Natural killer cell (primary cell): ENCODE measurements at places on chromosomes 2 and 18. TPM values are rescaled to one million over a fixed set of nuclear protein-coding genes. Genes with fewer than 3 reads are reported as not detected.

DNA sequence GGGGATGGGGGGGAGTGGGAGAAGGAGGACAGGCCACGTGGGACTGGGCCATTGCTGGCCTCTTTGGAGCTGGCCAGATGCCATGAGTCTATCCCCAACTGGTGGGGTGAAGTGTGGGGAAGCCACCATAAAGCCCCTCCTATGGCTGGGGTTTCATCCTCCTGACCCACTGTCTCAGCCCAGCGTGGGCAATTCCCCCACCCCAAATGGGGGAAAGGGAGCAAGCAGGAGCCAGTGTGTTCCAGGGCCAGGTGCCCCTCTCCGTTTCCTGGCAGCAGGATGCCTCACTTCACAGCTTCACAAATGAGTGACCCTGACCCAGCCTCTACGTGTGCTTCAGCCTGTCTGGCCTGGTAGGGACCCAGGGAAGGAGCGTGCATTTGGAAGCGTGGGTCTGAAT lies 474.7 kb upstream of the HS6ST1 start:
- no peak overlapping the region for H3K27ac ChIP-seq
- no peak overlapping the region for H3K4me3 ChIP-seq
- H3K4me1 ChIP-seq = no peaks in the 10 kb centered on the region

DNA sequence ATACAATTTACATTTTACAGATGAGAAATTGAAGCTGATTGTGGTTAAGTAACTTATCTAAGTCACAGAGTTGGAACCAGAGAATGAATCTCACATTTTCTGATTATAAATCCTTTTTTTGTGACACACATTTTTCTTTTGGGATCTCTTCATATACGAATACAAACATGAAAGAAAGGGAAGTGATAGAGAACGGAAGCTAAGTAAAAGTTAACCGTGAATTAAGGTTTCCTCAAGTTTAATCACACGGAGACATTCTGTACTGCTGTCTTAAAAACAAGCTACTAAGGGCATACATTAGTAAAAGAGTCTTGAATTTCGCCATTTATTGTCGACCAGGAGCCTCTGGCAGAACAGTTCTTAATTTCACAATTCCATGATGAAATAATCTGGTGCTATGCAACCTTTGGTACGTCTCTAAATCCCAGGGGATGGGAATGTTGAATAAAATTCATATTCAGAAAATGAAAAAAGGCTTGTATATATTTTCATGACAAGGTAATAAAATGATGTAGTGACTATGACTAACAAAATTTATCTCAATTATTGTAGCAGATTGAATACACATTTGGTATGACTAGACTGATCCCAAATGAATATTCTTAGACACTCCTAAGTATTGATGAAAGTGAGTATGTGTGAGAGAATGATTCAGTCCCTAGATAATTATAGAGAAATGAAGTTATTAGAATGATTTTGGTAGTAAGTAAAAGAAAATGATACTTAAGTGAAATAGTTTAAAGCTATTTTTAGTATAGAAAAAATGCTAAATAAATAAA lies 40.3 kb upstream of the ZSWIM2 start:
- no peaks in the 10 kb centered on the region for H3K4me1 ChIP-seq
- no peaks in the 10 kb centered on the region for H3K27me3 ChIP-seq
- no peak overlapping the region for H3K27ac ChIP-seq
- no peak overlapping the region for H3K4me3 ChIP-seq
- no peak for DNase-seq
- H3K36me3 ChIP-seq = no peaks in the 10 kb centered on the region

DNA sequence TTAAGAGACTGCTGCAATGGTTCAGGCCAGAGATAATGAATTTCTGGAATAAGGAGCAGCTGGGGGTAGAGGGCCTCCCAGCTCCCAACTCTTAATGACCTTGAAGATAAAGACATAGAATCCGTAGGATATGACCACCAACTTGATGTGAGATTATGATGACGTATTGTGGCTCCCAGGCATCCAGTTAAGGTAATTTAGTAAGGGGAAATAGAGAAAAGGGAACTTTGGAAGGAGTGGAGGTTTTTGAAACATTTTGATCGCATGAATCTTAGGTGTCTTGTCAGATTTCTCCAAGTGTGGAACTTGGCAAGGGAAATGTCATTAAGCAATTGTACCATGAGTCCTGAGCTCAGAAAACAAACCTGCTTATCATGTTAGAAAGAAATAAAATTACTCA lies 277.3 kb upstream of the TANK start:
- no peak for DNase-seq
- no peak overlapping the region for H3K27ac ChIP-seq
- no peaks in the 10 kb centered on the region for H3K36me3 ChIP-seq

GRCh38 chr2:100606726-100607343 lies 44.0 kb downstream of the PDCL3 start:
- no peak overlapping the region for H3K27ac ChIP-seq
- no peaks in the 10 kb centered on the region for H3K4me1 ChIP-seq
- peak; percentile 72 for DNase-seq
- no peaks in the 10 kb centered on the region for H3K27me3 ChIP-seq

DNA sequence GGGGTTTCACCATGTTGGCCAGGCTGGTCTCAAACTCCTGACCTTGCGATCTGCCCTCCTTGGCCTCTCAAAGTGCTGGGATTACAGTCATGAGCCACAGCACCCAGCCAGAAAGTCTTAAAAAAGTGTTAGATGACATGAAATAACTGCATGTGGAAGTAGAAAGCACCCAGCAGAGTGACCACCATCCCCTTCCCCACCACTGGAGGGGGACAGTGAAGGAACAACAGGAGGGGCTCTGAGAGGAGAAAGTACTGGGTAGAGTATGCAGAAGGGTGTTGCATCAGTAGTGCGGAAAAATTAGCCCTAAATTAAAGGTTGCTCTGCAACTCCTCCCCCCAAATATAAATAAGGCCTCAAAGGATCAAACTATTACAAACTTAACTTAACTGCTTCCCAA lies 230.5 kb downstream of the ZNF521 start:
- no peak for DNase-seq
- no peaks in the 10 kb centered on the region for H3K36me3 ChIP-seq
- H3K27me3 ChIP-seq = peaks cover 2% of the 10 kb centered on the region
- H3K4me1 ChIP-seq = no peaks in the 10 kb centered on the region
- no peak overlapping the region for H3K27ac ChIP-seq

- H3K27ac ChIP-seq = no peak overlapping the region
- H3K4me3 ChIP-seq = no peak overlapping the region
- no peak for DNase-seq
- H3K36me3 ChIP-seq = no peaks in the 10 kb centered on the region
- H3K4me1 ChIP-seq = no peaks in the 10 kb centered on the region
- H3K27me3 ChIP-seq = no peaks in the 10 kb centered on the region
Observed at GRCh38 chr2:177021706-177022343, 190.8 kb upstream of the HNRNPA3 start.

- peaks cover 13% of the 10 kb centered on the region for H3K4me1 ChIP-seq
- no peak overlapping the region for H3K4me3 ChIP-seq
- H3K27me3 ChIP-seq = no peaks in the 10 kb centered on the region
- H3K27ac ChIP-seq = no peak overlapping the region
- peaks cover 6% of the 10 kb centered on the region for H3K36me3 ChIP-seq
Observed at GRCh38 chr2:8251856-8252255, 430.0 kb upstream of the ID2 start.

DNA sequence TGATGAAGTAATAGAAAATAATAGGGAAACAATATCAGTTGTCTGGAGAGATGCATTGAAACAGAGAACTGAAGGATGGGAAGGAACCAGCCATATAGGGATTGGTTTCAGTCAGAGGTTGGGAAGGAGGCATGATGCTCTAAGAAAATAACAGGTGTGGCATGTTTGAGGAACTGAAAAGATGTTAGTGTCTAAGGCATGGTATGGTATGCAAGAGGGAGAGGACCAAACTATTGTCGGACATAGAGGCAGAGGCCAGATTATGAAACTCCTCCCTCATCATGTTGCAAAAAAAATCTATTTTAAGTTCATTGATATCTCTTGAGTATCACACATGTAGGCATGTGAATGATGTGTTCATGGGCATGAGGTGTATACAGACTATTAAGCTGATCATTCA lies 48.9 kb upstream of the EMILIN2 start:
- no peak overlapping the region for H3K27ac ChIP-seq
- H3K27me3 ChIP-seq = no peaks in the 10 kb centered on the region
- H3K4me1 ChIP-seq = no peaks in the 10 kb centered on the region

DNA sequence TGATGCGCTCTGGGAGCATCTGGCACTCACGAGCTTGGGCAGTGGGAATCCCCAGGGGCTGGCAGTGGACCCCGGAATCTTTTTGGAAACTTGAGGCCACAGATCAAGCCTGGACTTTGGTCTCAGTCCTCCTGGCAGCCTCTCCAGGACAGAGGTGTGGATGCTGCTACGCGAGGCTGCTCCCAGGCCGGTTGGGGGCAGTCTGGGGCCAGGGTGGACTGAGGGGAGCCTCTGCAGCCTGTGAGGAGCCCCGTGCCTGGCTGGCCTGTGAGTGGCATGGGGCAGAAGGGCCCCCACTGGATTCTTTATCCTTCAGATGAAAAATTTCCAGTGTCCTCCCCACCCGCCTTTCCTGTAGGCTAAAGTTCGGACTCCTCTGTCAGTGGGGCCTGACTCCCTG lies 12.7 kb upstream of the DES start:
- no peaks in the 10 kb centered on the region for H3K27me3 ChIP-seq
- DNase-seq = no peak
- H3K4me1 ChIP-seq = no peaks in the 10 kb centered on the region
- no peaks in the 10 kb centered on the region for H3K36me3 ChIP-seq
- no peak overlapping the region for H3K27ac ChIP-seq

DNA sequence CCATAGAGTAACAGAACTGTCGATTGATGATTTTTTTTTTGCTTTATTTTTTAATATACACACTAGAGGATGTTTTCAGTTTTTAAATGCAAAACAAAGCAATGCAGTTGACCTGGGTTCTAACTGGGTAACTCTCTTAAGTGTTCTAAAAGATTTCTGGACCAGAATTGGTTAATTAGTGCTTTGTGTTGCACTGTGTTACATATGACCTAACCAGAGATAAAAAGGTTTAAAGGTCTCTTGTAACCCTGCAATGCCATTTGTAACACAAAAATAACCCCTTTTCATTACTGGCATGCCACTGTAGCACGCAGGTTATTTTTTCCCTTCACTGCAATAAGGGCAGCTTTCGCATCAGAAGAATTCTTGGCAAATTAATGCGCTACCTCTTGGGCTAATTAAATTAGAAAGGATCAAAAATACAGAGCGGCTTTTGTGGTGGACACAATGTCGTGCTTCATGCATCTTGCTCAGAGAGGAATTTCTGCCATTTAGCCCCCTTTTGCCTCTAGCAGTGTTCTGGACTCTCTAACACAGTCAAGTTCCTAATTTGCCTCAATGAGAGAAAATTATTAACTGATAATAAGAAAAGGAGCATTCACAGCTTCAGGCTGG lies 250.8 kb upstream of the ZEB2 start:
- H3K27me3 ChIP-seq = no peaks in the 10 kb centered on the region
- no peaks in the 10 kb centered on the region for H3K4me1 ChIP-seq
- no peak overlapping the region for H3K27ac ChIP-seq
- H3K36me3 ChIP-seq = no peaks in the 10 kb centered on the region
- no peak overlapping the region for H3K4me3 ChIP-seq
- DNase-seq = no peak

DNA sequence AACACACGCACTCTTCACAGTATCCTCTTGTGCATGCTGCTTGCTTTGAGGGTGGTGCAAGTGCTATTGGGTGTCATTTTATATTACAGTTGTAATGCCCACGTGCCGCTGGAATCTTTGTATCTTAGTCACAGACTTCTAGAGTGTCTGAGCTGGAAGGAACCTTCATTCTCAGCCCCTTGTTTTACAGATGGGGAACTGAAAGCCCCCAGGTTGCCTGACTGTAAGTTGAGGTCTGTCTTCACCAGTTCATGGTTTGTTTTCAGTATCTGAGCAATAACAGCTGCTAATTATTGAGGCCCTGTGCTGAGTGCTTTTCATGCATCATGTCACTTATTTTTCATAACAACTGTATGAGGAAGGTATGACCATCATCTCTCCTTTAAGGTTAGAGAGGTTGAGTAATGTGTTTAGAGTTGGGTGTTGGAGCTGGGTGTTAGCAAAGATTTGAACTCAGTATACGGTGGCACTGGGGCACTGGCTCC lies 77.0 kb downstream of the PRKCE start:
- peak overlapping the region; percentile 76 for H3K27ac ChIP-seq
- H3K4me1 ChIP-seq = peaks cover 14% of the 10 kb centered on the region
- peak; percentile 5 for DNase-seq
- no peaks in the 10 kb centered on the region for H3K36me3 ChIP-seq
- no peak overlapping the region for H3K4me3 ChIP-seq

DNA sequence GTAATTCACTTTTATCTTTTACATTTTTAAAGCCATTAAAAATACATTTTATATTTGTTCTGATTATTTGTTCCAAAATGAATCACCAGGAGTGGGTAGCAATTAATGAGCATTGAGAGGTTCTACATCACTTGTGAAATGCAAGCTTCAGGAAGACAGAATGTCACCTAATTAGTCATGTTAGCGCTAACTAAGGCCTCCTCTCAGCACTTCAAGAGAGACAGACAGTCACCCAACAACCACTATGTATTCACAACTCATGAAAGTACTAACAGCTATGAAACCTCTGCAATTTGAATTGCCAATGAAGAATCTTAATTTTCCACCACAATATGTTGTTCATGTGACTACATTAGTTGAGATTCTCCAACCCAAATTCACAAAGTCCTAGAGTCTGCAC lies 611.0 kb downstream of the KCNJ3 start:
- H3K4me1 ChIP-seq = no peaks in the 10 kb centered on the region
- H3K27ac ChIP-seq = no peak overlapping the region
- no peak overlapping the region for H3K4me3 ChIP-seq
- no peaks in the 10 kb centered on the region for H3K27me3 ChIP-seq

- H3K27me3 ChIP-seq = no peaks in the 10 kb centered on the region
- peaks cover 15% of the 10 kb centered on the region for H3K4me1 ChIP-seq
- DNase-seq = peak; percentile 68
- no peak overlapping the region for H3K4me3 ChIP-seq
Observed at GRCh38 chr18:9120796-9121195, 15.8 kb upstream of the ANKRD12 start.

DNA sequence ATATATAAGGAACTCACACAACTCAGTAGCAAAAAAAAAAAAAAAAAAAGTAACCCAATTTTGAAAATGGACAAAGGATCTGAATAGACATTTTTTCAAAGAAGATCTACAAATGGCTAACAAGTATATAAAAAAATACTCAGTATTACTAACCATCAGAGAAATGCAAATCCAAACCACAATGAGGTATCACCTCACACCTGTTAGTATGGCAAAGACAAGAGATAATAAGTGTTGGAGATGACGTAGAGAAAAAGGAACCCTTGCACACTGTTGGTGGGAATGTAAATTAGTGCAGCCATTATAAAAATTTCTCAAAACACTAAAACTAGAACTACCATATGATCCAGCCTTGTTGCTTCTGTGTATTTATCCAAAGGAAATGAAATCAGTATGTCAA lies 5.8 kb upstream of the CNDP1 start:
- H3K27me3 ChIP-seq = no peaks in the 10 kb centered on the region
- no peak overlapping the region for H3K27ac ChIP-seq

Gene CD8B2
- 0.36 TPM for total RNA-seq

Gene PDE11A
- not detected for total RNA-seq

Gene SIX3
- total RNA-seq = not detected

Gene GCKR
- not detected for total RNA-seq

Gene CHRNG
- total RNA-seq = not detected

Gene FBLN7
- 0.48 TPM for total RNA-seq

Gene MOGAT1
- not detected for total RNA-seq

Gene TUBA3D
- total RNA-seq = not detected

Gene NLRC4
- 0.30 TPM for total RNA-seq
